ENCODE measurements at places on chromosomes 7 and 10. TPM values are rescaled to one million over a fixed set of nuclear protein-coding genes. Genes with fewer than 3 reads are reported as not detected.
A peak's percentile ranks its signal among the peaks of the same experiment; 100 is the strongest.

DNA sequence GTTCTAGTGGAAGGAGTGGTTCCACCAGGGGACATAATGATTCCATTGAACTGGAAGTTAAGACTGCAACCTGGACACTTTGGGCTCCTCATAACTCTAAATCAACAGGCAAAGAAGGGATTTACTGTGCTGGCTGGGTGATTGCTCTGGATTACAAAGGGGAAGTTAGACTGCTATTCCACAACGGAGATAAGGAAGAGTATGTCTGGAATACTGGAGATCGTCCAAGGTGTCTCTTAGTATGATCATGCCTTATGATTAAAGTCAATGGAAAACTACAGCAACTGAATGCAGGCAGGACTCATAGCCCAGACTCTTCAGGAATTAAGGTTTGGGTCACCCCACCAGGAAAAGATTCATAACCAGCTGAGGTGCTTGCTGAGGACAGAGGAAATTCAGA is 310.6 kb upstream of the MGMT start:
- peak; percentile 47 for DNase-seq

DNA sequence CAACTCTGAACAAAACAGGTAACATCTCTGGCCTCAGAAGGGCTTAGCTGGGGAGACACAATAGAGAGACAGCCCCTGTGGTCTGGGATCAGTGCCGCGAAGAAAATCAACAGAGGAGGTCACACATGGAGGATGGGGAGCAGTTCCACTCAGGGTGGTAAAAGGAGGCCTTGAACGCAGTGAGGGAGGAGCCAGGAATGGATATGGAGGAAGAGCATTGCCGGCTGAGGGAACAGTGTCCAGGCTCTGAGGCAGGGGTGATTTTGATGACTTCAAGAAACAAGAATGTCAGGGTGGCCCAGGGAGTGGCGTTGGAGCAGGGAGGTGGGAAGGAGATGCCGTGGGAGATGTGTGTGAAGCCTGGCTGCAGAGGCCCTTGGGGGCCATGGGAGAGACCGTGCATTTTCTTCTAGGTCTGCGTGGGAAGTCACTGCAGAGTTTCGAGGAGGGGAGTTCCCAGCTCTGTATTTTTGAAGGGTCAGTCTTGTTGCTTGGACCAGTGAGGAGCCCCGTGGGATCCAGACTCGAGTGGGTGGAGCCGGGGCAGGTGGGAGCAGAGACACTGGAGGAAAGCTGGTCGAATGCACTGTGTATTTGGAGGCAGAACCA is 35.7 kb upstream of the SH2D4B start:
- DNase-seq = no peak

GRCh38 chr10:85105614-85106255 is 777.3 kb downstream of the CCSER2 start:
- DNase-seq = no peak

The TAS2R41 gene
- not detected for total RNA-seq

The CCZ1 gene
- 70.9 TPM for total RNA-seq

The SCART1 gene
- total RNA-seq = 0.26 TPM

The WDFY4 gene
- total RNA-seq = 0.25 TPM

Data from dermis microvascular lymphatic vessel endothelial cell (primary cell).